ENCODE measurements at places on chromosomes 2 and 18. TPM values are rescaled to one million over a fixed set of nuclear protein-coding genes. Genes with fewer than 3 reads are reported as not detected.

OLA1 gene
- total RNA-seq, result 61.0 TPM

CXCR2 gene
- 0.65 TPM for total RNA-seq

DNA sequence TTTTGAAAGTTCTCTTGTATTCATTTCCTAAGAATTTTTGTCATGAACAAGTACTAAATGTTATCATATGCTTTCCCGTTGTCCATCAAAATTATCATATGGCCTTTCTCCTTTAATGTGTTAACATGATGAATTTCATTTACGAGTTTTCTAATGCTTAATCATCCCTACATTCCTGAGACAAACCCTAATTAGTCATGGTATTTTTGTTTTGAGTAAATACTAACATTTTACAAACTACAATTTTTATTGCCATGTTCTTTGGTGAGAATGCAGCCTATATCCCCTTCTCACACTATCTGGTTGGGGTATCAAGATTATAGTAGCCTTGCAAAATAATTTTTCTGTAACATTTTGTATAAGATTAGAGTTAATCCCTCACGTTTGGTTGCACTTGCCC lies 14.5 kb downstream of the SMAD2 start:
- H3K4me3 ChIP-seq, result no peak overlapping the region
- H3K27ac ChIP-seq, result no peak overlapping the region
- no peak for DNase-seq

DNA sequence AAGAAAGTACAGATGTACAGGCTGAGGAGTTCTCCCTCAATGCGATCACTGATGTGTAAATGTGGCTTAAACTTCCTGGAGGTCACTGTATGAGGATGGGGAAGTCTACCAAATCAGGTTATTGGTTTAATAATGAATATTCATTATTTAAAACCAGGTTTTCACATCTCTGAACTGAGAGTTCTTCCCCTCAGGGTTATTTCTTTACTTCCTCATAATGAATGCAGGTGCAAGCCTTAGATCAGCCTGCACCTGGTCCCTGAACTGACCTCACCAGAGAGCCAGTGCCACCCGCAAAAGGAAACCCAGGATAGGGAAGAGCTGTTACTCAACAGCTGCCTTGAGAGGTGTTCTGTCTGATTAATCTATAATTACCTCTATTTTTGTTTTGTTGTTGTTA lies 369.0 kb downstream of the EPHA4 start:
- no peak for DNase-seq
- H3K27me3 ChIP-seq, result no peaks in the 10 kb centered on the region
- H3K4me3 ChIP-seq, result no peak overlapping the region
- H3K27ac ChIP-seq, result no peak overlapping the region
- H3K36me3 ChIP-seq, result no peaks in the 10 kb centered on the region

- no peak for DNase-seq
- H3K36me3 ChIP-seq, result peaks cover 21% of the 10 kb centered on the region
- no peak overlapping the region for H3K27ac ChIP-seq
These were observed 59.5 kb downstream of the NFATC1 start for GRCh38 chr18:79455261-79455660.

- peaks cover 39% of the 10 kb centered on the region for H3K4me1 ChIP-seq
- no peak overlapping the region for H3K4me3 ChIP-seq
- H3K27me3 ChIP-seq, result no peaks in the 10 kb centered on the region
These were observed 145.6 kb downstream of the AGAP1 start for GRCh38 chr2:235639428-235639773.

SH3BP4 gene
- total RNA-seq, result 26.9 TPM

GRCh38 chr2:240637116-240637900 lies 12.0 kb downstream of the GPR35 start:
- no peaks in the 10 kb centered on the region for H3K27me3 ChIP-seq
- H3K4me3 ChIP-seq, result no peak overlapping the region
- no peak overlapping the region for H3K27ac ChIP-seq
- DNase-seq, result no peak

DNA sequence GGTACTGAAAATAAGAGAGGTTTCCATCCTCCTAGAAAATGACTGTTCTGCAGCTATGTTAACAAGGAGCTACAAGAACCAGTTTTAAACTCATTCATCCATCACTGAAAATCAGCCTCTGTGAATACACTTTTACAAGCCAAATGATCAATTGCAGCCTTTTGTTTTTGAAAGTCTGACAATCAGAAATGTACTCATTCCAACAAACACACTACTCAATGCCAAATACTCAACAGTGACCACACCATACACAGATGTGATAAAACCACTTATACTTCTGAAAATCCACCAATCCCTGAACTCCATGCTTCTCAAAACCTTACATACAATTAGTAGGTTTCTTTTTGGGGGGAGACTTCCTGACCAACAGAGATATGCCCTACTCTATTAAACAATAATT lies 663.9 kb upstream of the CHAC2 start:
- DNase-seq, result no peak
- H3K27ac ChIP-seq, result no peak overlapping the region
- H3K27me3 ChIP-seq, result no peaks in the 10 kb centered on the region

EPAS1 gene
- total RNA-seq, result 124 TPM

- H3K27ac ChIP-seq, result no peak overlapping the region
- no peak overlapping the region for H3K4me3 ChIP-seq
- DNase-seq, result no peak
- no peaks in the 10 kb centered on the region for H3K27me3 ChIP-seq
- no peaks in the 10 kb centered on the region for H3K36me3 ChIP-seq
- H3K4me1 ChIP-seq, result no peaks in the 10 kb centered on the region
These were observed 101.5 kb upstream of the DNER start for GRCh38 chr2:229815858-229816257.

DAPL1 gene
- total RNA-seq, result 36.9 TPM

- no peaks in the 10 kb centered on the region for H3K4me1 ChIP-seq
- no peak for DNase-seq
- H3K36me3 ChIP-seq, result peaks cover 5% of the 10 kb centered on the region
- H3K27me3 ChIP-seq, result no peaks in the 10 kb centered on the region
- no peak overlapping the region for H3K4me3 ChIP-seq
These were observed 43.3 kb downstream of the SNED1 start for GRCh38 chr2:241041589-241042158.

GRCh38 chr2:120279708-120280107 lies 27.1 kb downstream of the RALB start:
- no peak overlapping the region for H3K4me3 ChIP-seq
- no peak overlapping the region for H3K27ac ChIP-seq
- peak; percentile 6 for DNase-seq
- no peaks in the 10 kb centered on the region for H3K4me1 ChIP-seq

DNA sequence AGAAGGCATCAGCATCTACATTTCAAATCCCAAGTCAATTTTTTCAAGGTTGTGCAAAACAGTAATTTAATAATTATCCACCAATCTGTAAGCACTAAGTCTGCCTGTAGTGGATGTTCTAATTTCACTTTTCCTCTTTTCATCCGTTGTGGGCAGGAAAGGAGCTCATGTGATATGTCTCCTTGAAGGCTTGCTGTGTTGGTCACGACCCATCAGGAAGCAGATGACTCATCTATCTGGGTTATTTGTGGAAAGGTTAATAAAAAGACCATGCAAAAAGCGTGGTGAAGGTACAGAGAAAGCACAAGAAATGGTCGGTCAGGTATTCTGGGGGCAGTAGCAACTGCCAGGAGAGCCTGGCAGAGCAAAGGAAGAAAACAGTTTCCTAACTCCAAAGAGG lies 476.7 kb upstream of the RAB6C start:
- H3K27me3 ChIP-seq, result no peaks in the 10 kb centered on the region
- H3K36me3 ChIP-seq, result no peaks in the 10 kb centered on the region
- DNase-seq, result no peak
- H3K4me1 ChIP-seq, result no peaks in the 10 kb centered on the region

IL18R1 gene
- total RNA-seq, result 4.3 TPM

DNA sequence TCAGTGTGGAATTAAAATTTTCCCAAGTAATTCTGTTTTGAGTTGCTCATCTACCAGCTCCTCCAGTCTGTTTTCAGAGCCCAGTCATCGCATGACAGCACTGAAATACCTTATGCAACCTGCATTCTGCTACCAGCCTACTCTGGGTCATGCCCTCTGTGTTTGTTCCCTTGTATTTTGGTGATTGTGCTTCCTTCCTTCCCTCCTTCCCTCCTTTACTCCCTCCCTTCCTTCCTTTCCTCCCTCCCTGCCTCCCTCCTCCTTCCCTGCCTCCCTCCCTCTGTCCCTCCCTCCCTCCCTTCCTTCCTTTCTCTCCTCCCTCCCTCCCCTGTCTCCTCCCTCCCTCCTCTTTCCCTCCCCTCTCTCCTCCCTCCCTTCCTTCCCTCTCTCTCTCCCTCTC lies 289.6 kb downstream of the CDH2 start:
- no peak overlapping the region for H3K4me3 ChIP-seq
- H3K36me3 ChIP-seq, result no peaks in the 10 kb centered on the region
- H3K4me1 ChIP-seq, result no peaks in the 10 kb centered on the region
- no peak overlapping the region for H3K27ac ChIP-seq
- DNase-seq, result no peak

- no peak for DNase-seq
- H3K4me1 ChIP-seq, result no peaks in the 10 kb centered on the region
- H3K36me3 ChIP-seq, result no peaks in the 10 kb centered on the region
- H3K4me3 ChIP-seq, result no peak overlapping the region
- H3K27ac ChIP-seq, result no peak overlapping the region
These were observed 18.8 kb upstream of the FAM110C start for GRCh38 chr2:65121-65520.

DNA sequence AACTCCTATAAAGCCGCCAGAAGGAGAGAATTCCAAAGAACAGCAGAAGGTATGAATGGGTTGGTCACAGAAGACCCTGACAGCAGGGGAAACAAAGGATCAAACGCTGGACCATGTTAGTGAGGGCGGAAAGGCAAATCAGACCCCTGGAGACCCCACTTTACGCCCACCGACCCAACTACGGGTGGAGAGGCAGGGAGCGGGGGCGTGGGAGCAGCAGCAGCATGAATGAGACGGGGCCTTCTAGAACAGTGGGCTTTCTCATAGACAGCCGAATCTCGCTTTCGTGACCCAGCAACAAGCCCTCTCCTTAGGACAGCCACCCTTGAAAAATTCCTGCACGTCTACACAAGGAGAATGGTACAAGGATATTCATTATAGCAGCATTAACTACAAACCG lies 191.0 kb downstream of the HDAC4 start:
- H3K4me3 ChIP-seq, result no peak overlapping the region
- no peaks in the 10 kb centered on the region for H3K36me3 ChIP-seq
- no peak overlapping the region for H3K27ac ChIP-seq
- H3K27me3 ChIP-seq, result no peaks in the 10 kb centered on the region

GRCh38 chr18:33741760-33742159 lies 163.7 kb downstream of the ASXL3 start:
- no peaks in the 10 kb centered on the region for H3K36me3 ChIP-seq
- H3K4me3 ChIP-seq, result no peak overlapping the region
- no peaks in the 10 kb centered on the region for H3K27me3 ChIP-seq
- DNase-seq, result no peak
- H3K27ac ChIP-seq, result no peak overlapping the region
- H3K4me1 ChIP-seq, result no peaks in the 10 kb centered on the region

TXNDC2 gene
- 0.17 TPM for total RNA-seq

MFF gene
- 114 TPM for total RNA-seq

DNA sequence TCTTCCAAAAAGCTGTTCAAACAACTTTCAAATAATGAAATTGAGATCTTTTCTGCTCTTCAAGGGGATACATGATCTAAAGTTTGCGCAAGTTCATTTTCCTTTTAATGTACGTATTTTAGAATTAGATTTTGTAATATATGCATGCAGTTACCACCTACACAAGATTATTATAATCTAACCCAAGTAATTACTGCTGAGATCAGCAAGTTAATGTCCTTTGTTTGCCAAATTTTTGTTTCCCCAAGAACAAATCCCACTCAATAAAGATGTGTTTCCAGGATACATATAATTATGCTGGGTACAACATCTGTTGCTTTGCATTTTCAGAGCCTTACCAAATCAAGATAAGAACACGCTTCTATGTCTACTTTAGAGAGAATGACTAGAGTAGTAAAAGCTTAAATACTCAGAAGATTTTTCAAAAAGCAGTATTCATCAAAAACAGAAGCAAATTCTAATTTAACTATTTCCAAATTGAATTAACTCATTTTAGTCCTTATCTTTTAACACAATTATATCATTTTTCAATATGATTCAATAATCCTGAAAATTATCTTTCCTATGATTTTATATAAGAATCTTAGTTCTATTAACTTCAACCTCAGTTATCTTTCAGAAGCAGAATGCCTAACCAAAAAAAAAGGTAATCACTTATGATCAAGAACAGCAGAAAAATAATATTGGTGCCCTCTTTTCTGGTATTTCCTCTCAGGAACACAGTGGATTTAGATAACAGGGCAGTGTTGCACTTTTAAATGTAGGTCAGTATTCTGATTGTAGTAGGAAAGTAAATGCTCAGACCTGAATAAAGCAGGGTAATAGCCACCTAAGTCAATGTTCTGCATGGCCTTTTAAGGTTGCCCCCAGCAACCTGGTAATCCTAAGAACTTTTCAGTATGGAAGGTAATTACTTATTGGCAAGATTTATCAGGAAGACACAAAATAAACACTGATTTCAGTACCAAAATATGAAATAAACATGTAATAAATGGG lies 28.0 kb downstream of the CERKL start:
- H3K27ac ChIP-seq, result no peak overlapping the region
- no peaks in the 10 kb centered on the region for H3K4me1 ChIP-seq
- H3K27me3 ChIP-seq, result no peaks in the 10 kb centered on the region
- H3K36me3 ChIP-seq, result no peaks in the 10 kb centered on the region

DNA sequence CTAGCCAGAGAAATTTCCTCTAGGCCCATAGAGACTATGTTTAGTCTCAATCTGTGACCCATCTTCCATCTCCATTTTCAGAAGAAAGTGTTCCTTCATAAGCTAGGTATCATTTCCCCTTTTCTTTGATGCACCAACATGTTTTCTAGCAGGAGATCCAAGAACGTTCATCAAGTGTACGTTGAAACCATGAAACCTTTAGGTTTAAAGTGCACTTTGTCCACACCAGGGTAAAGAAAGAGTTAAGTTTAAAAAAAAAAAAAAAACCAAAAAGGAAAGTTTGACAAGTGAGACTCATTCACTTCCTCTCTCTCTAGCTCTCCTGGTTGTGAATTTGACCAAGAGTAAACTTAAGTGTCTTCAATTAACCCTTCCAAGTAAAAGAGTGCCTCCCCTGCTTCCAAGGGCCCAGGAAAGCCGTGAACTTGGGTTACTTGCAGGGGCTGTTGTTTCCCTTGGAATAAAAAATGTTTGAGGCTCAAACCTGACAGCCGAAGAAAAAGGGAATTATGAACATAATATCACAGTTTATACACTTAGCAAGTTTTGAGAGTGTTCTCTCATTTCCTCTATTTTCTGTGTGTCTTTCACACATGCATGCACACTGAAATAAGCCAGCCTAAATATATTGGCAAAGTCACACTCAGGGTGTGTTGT lies 56.7 kb downstream of the LBH start:
- no peaks in the 10 kb centered on the region for H3K27me3 ChIP-seq
- H3K36me3 ChIP-seq, result no peaks in the 10 kb centered on the region
- no peak for DNase-seq

TSPYL6 gene
- not detected for total RNA-seq

Data from adrenal gland (tissue), 19 donors.